ENCODE measurements at places on chromosomes 4 and X.
A peak's percentile ranks its signal among the peaks of the same experiment; 100 is the strongest.

GRCh38 chr4:85398276-85398675 is 76.7 kb upstream of the ARHGAP24 start:
- no peak for DNase-seq

GRCh38 chr4:159193046-159193620 is 90.3 kb downstream of the RAPGEF2 start:
- no peak for DNase-seq

GRCh38 chrX:132188175-132188574 is 31.1 kb downstream of the RAP2C start:
- DNase-seq: no peak

DNA sequence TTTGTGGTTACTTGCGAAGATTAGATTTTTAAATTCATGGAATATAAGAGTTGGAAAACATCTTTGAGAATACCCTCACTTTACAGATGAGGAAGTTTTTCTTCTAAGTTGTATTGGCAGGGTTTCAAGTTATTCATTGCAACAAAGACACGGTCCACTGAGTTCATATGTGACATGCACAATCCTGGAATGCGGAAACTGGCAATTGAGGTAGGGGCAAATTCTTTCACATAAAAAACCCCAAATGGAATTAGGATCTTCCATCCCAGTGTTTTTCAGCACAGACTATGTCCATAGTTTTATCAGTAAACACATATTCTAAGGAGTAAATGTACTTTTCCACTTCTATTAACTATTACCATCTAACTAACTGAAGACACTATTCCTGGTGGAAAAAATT is 81.8 kb upstream of the NAP1L5 start:
- DNase-seq: peak; percentile 52

GRCh38 chrX:40996886-40997530 is 88.2 kb upstream of the USP9X start:
- no peak for DNase-seq

DNA sequence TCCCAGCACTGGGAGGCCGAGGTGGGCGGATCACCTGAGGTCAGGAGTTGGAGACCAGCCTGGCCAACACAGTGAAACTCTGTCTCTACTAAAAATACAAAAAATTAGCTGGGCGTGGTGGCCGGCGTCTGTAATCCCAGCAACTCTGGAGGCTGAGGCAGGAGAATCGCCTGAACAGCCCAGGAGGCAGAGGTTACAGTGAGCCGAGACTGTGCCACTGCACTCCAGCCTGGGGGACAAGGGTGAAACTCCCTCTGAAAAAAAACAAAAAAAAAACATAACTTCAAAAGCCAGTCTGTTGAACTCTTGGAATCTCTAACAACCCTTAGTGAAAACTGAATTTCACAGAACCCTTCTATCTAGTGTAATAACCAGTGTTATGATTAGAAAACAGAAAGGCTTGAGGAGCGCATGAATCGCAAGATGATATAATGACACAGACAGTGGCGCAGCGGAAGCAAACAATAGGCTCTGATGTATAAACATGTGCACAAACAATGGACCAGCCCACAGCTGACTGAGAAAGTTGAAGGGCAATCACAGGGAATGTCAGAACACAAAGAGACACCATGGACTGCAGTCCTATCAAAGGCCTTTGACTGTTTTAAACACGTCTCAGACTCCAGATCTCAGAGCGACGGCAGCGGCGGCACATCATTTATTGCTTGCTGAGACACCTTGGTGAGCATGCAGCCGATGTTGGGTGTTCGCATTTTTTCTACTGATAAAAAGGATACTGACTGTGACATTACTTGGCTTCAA is 81.6 kb downstream of the NSUN7 start:
- no peak for DNase-seq

GRCh38 chr4:47577779-47578553 is 92.9 kb downstream of the ATP10D start:
- no peak for DNase-seq

GRCh38 chr4:1215141-1216075 is 33.5 kb downstream of the CTBP1 start:
- no peak for DNase-seq

DNA sequence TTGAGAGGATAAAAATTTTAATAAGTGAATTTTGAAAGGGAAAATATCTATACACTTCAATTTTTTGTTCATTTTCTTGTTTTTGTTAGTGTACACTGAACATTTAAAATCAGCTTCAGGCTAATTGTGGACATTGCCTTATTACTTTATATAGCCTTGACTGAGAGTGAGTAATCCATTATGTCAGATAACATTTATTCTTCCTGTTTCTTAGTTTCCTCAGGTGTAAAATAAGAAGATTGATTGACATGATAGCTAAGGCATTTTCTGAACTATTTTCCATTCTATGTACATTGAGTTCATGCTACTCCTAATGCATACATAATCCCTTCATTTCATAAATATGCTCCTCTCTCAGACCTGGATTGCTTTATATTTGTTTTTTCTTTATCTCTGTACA is 607.3 kb upstream of the AADAT start:
- DNase-seq: no peak

GRCh38 chrX:19966056-19966455 is 24.8 kb downstream of the BCLAF3 start:
- DNase-seq: no peak

- DNase-seq: no peak
These were observed 10.9 kb downstream of the LRBA start for GRCh38 chr4:151004222-151004621.

GRCh38 chrX:97787849-97788248 is 904.1 kb downstream of the RPA4 start:
- no peak for DNase-seq
